ENCODE measurements at places on chromosomes 3 and 15.

DNA sequence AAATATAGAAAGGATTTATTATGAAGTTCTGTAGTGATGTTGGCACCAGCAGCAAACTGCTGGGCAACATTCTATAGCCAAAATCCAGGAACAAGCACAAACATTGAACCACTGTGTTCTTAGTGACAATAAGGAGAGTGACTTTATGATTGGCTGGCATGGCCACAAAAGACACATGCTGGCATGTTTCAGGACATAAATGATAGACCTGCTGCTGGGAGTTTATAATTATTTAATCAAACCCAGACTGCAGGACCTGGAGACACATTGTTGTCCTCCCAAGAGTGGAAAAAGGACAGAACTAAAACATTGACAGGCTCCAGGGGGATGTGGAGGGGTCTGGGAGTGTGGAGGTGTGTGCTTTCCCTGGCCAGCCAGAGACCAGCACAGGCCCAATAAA is 255.3 kb upstream of the LRTM1 start:
- DNase-seq: no peak

DNA sequence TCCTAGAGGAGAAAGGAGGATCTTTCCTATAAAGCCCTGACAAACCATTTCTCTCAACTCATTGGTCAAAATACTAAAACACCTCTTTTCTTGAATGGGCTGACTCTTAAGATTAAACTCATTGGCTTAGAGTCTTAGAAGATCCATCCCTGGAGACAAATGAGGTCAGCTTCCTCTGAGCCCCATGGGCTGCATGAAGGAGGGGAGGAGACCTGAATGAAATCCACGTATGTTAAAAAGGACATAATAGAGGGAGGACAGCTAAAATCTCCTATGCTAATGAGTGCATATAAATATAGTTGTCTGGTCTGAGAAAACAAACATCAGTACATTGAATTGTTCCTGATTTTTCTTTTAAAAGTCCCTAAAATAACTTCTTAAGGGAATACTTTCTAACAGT is 255.0 kb downstream of the TBL1XR1 start:
- no peak for DNase-seq

DNA sequence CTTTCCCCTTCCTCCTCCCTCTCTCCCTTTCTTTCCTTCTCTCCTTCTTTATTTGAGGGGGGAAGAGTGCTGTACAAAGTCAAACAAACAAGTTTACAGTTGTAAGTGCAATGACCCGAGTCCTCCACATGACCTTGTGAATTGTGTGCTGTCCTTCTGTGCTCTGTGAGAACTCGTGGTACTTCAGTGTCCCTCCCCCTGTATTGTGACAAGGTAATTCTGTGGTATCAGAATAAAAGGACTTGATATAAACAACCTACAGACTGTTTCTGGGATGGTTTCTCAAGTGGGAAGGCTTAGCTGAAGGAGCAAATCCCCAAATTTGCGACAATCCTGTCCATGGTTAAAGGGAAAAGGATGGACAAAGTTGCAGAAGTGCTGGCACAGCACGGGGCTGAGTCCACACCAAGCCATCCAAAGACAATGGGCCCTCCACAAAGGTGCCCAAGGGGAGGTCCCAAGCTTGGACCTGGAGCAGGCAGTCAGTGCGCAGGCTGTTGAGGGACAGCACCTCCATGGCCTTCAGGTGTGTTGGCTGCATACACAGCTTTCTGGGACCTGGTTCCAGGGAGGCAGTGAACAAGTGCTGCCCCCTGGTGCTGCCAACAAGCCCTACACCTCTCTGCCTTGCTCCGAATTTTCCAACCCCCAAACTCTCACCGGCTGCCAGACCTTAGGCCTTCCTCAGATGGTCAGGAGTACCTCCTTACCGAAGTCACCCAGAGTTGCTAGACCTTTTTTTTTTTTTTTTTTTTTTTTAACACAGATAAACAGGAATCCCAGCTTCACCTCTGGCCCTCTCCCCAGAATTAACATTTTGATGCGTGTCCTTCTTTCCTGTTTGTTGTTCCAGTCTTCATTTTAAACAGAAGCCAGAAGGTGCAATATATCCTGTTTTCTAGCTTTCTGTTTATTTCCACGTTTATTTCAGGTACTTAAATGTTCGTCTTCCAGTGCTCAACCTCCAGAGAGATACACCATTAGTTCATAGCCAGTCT is 2.6 kb upstream of the APEH start:
- DNase-seq: peak; percentile 52

- DNase-seq: no peak
These were observed 27.8 kb downstream of the LIPC start for GRCh38 chr15:58459560-58459959.

DNA sequence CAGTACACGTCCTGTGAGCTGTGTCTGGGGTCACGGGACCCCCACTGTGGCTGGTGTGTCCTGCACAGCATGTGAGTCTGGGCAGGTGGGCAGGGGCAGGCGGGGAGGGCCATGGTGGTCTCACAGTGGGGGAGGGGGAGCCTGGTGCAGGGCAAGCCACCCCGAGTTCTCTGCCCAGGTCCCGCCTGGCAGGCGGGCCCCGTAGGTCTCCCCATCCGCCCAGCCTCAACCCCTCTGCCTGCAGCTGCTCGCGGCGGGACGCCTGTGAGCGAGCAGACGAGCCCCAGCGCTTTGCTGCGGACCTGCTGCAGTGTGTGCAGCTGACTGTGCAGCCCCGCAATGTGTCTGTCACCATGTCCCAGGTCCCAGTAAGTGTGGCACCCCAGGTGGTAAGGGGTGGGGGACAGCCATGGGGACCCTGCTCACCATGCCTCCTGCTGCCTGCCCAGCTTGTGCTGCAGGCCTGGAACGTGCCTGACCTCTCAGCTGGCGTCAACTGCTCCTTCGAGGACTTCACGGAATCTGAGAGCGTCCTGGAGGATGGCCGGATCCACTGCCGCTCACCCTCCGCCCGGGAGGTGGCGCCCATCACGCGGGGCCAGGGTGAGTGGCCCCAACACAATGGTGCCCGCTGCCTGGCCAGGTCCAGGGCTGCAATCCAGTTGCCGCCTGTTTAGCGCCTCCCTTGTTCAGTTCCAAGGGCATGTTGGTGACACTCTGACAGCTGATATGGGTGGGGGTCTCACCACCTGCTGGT is 21.9 kb downstream of the PLXNA1 start:
- no peak for DNase-seq

- DNase-seq: no peak
These were observed 15.1 kb downstream of the SLC6A20 start for GRCh38 chr3:45781271-45781670.

- no peak for DNase-seq
These were observed 25.5 kb downstream of the ESYT3 start for GRCh38 chr3:138459619-138460535.

DNA sequence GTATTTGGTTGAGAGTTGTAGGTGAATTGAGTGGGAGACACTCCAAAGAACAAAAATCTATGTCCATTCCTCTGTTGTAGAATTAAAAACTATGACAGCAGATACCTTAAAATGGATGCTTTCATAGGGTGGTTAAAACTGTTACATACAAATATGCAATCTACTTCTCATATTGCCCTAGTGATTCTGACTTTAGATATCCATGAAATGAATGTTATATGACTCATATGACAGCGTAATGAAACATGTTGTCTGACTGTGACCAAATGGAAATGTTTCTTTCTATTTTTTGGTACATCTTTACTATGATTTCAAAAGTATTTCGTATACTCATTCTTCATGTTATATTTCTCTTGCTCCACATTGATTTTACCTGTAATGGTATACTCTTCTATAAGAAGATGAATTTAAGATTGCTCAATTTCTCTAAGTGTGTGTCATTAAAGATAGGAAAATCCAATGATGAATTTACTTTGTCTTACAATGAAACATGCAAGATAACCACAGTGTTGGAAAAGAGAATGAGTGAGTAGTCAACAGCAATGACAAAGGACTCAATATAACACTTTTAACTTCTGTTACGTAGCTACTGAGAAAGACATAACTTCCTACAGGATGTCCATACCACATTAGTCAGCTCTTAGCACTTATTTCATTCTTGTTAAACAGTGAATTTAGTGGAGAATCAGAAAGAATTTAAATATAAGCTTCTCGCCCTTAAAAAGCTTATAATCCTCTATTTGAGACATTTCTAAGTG is 79.3 kb upstream of the LSAMP start:
- no peak for DNase-seq

GRCh38 chr15:81751816-81752545 is 293.8 kb downstream of the MEX3B start:
- DNase-seq: no peak

- DNase-seq: no peak
These were observed 170.9 kb downstream of the PLCL2 start for GRCh38 chr3:17055374-17056276.

GRCh38 chr15:35102186-35102585 is 17.1 kb upstream of the NANOGP8 start:
- no peak for DNase-seq

DNA sequence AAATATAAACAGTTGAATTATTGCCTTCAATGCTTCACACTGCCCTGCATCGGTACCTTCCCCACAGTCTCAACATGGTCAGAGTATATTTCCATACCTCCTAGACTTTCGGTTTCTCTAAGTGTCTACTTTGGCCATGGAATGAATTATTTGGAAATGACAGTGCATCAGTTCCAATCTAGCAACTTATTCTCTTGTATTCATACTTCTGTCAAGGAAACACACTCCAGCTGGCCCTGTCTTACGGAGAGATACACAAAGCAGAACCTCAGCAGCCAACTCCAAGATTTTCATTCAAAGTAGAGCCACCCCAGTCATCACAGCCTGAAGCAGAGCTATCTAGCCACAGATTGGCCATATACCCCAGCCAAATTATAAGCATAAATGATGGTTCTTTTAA is 518.4 kb upstream of the UBE2E2 start:
- DNase-seq: no peak

GRCh38 chr3:17030438-17030837 is 145.7 kb downstream of the PLCL2 start:
- DNase-seq: no peak

GRCh38 chr3:71771126-71771525 is 13.8 kb downstream of the PROK2 start:
- no peak for DNase-seq

DNA sequence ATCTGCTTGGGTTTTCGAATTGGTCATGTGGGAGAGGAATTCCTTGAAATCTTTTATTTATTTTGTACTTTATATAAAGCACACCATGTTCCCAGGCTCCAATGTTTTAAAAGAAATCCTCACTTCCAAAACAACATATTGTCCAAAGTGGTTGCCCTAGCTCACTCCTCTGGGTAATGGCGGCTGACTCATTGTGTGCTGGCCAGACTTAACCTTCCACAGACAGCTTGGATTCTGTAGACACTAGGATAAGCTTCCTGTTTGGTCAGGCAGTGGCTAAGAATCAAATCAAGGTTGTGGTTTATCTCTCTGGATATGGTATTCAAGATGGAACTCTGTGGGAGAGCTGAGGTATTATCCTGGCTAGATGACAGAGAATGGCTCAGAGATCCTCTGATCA is 55.8 kb upstream of the FAM98B start:
- DNase-seq: peak; percentile 98
